CD4-positive, alpha-beta T cell (primary cell): ENCODE measurements at places on chromosomes 11 and 22. TPM values are rescaled to one million over a fixed set of nuclear protein-coding genes. Genes with fewer than 3 reads are reported as not detected.
A peak's percentile ranks its signal among the peaks of the same experiment; 100 is the strongest.

DNA sequence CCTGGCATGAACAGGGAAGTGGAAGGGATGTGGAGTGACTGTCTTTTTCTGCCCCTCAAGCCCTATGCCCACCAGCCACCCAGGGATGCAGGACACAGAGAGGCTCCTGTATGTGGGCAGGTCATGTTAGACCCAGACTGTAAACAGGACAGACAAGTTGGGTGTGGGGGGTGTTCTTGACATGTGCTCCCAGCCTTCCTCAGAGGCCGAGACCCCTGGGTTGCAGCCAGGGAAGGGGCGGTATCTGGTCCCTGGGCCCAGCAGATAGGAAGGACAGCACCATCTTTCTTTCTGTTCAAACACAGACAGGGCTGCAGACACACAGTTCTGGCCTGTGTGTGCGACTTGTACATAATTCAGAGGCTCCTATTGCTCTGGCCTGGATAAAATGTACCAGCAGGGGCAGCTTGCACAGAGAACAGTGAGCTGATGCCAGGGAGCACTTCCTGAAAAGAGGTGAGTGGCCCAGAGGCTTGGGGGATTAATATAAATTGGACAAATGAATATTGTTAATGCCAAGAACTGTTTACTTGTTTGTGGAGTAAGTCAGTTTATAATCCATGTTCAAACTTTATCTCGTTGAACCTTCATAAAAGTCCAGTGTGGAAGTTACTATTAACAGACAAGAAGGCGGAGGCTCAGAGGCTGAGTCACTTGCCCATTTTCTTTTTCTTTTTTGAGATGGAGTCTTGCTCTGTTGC is 16.6 kb downstream of the GDPD5 start:
- H3K27me3 ChIP-seq, result no peaks in the 10 kb centered on the region
- no peak overlapping the region for H3K4me3 ChIP-seq
- no peak for DNase-seq
- H3K36me3 ChIP-seq, result no peaks in the 10 kb centered on the region
- no peak overlapping the region for H3K27ac ChIP-seq
- H3K4me1 ChIP-seq, result peaks cover 38% of the 10 kb centered on the region

GRCh38 chr11:12768726-12769673 is 94.8 kb downstream of the TEAD1 start:
- no peaks in the 10 kb centered on the region for H3K36me3 ChIP-seq
- no peak overlapping the region for H3K27ac ChIP-seq
- H3K27me3 ChIP-seq, result peaks cover 4% of the 10 kb centered on the region
- DNase-seq, result no peak
- no peak overlapping the region for H3K4me3 ChIP-seq
- H3K4me1 ChIP-seq, result no peaks in the 10 kb centered on the region

DNA sequence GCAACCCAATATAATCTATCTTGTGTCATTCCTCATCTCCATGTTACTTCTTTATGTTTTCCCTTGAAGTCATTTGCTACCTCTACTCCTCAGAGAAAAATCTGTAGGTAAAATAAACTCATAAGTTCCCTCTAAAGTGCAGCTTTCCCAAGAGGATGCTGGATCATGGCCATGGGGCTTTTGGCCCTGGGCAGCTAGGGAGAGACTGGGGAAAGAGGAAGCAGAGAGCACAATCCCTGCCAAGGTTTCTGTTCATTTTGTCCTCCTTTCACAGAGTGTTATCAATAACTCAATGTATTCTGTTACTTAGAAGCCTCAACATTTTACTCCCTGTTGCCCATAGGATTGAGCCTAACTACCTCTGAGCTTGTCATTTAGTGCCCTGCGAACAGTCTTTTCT is 9.0 kb downstream of the RNF121 start:
- no peaks in the 10 kb centered on the region for H3K27me3 ChIP-seq
- peaks cover 4% of the 10 kb centered on the region for H3K4me1 ChIP-seq
- no peak overlapping the region for H3K4me3 ChIP-seq
- H3K27ac ChIP-seq, result no peak overlapping the region

GRCh38 chr11:121482231-121483129 is 29.7 kb upstream of the SORL1-AS1 start:
- peak; percentile 33 for DNase-seq
- no peaks in the 10 kb centered on the region for H3K27me3 ChIP-seq
- H3K36me3 ChIP-seq, result peaks cover 59% of the 10 kb centered on the region
- H3K4me1 ChIP-seq, result peaks cover 65% of the 10 kb centered on the region
- H3K27ac ChIP-seq, result peak overlapping the region; percentile 69

GRCh38 chr11:5847711-5848110 is 6.0 kb upstream of the OR52E6 start:
- no peak for DNase-seq
- H3K36me3 ChIP-seq, result no peaks in the 10 kb centered on the region
- no peaks in the 10 kb centered on the region for H3K4me1 ChIP-seq

- H3K27ac ChIP-seq, result no peak overlapping the region
- H3K36me3 ChIP-seq, result no peaks in the 10 kb centered on the region
- peaks cover 49% of the 10 kb centered on the region for H3K4me1 ChIP-seq
These were observed 7.3 kb downstream of the PAX6 start for GRCh38 chr11:31803813-31804311.

DNA sequence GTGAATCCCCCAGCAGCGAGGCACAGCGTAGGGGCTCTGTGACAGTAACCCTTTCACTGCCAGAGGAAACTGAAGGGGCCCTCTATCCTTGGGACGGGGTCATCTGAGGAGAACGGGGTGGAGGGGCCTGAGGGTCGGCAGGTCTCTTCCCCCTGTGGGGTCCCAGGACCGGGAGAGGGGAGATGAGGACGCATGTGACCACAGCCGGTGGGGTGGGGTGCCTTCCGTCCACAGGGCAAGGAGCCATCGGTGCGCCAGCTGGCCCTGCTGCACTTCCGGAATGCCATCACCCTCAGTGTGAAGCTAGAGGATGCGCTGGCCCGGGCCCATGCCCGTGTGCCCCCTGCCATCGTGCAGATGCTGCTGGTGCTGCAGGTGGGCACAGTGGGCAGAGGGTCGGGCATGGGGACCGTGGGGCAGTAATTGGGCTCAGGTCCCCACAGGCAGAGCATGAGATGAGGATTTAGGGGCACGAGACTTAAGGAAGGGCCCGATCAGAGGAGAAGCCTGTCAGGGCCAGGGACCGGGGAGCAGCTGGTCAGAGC is 20.3 kb upstream of the ARHGAP8 start:
- H3K27me3 ChIP-seq, result no peaks in the 10 kb centered on the region
- no peak for DNase-seq
- peaks cover 19% of the 10 kb centered on the region for H3K4me1 ChIP-seq
- peaks cover 19% of the 10 kb centered on the region for H3K36me3 ChIP-seq
- H3K4me3 ChIP-seq, result no peak overlapping the region
- H3K27ac ChIP-seq, result no peak overlapping the region

DNA sequence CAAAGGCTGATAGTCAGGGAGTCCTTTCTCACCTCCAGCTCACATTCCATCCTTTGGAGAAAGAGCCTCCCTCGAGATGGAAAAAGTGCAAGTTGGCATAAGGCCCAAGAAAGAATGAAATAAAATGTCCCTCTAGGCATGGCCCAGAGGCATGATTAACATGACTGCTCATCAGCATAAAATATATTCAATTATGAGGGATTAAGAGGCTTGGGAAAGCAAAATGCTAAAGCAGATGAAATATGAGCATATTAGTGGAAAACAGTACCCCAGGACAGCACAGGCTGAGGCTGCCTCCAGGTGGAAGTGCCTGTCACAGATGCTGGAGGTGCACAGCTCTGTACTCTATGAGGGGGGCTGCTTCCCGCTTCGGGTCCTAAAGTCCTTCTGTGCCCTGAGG is 347.8 kb upstream of the PLET1 start:
- DNase-seq, result no peak
- H3K36me3 ChIP-seq, result no peaks in the 10 kb centered on the region
- no peak overlapping the region for H3K27ac ChIP-seq
- no peak overlapping the region for H3K4me3 ChIP-seq

- peaks cover 10% of the 10 kb centered on the region for H3K4me1 ChIP-seq
- H3K27ac ChIP-seq, result no peak overlapping the region
- no peaks in the 10 kb centered on the region for H3K27me3 ChIP-seq
- H3K4me3 ChIP-seq, result no peak overlapping the region
- no peak for DNase-seq
These were observed 42.4 kb downstream of the KCNJ4 start for GRCh38 chr22:38412435-38413084.

The VWA5A gene
- 5.6 TPM for total RNA-seq

The GLYAT gene
- total RNA-seq, result not detected

The CCDC34 gene
- total RNA-seq, result 1.6 TPM
